ENCODE measurements at places on chromosomes 3 and 15.

GRCh38 chr15:87954793-87955192 lies 301.7 kb downstream of the NTRK3 start:
- DNase-seq, result no peak

GRCh38 chr3:71050538-71051258 lies 532.8 kb downstream of the FOXP1 start:
- DNase-seq, result no peak

DNA sequence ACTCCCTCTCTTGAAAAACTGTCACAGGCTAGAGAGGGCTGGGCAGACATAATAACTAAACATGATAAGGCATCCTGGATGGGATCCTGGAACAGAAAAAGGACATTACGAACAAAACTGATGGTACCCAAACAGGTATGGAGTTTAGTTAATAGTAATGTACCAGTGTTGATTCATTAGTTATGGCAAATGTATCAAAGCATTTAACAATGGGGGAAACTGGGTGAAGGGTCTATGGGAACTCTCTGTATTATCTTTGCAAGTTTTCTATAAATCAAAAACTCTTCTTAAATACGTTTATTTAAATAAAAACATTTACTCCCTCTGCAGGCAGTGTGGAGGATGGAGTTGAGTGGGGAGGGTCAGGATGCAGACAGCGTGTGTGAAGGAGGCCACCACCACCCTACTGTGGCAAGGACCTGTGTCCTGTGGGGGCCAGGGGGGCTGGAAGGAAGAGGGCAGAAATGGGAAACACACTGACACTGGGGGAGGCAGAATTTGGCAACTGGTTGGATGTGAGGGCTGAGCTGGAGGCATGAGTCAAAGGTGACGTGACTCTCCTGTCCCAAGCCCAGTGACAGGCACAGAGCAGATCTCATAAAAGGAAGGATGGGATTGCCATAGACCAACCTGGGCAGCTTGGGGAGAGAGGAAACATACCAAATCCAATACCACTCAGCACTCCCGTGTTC lies 59.6 kb upstream of the ITGA11 start:
- DNase-seq, result no peak

DNA sequence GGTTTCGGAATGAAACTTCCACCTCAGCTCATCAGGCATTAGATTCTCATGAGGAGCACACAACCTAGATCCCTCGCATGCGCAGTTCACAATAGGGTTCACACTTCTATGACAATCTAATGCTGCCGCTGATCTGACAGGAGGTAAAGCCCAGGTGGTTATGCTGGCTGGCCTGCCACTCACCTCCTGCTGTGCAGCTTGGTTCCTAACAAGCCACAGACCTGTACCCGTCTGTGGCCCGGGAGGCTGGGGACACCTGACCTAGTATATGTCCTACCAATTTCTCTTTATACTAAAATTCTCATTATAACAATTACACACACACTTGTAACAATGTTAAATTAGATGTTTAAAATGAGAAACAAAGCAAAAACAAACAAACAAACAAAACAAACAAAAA lies 172.2 kb downstream of the SLC9A9 start:
- DNase-seq, result no peak

- no peak for DNase-seq
Measured at GRCh38 chr15:91566141-91566540, 287.4 kb upstream of the SLCO3A1 start.

DNA sequence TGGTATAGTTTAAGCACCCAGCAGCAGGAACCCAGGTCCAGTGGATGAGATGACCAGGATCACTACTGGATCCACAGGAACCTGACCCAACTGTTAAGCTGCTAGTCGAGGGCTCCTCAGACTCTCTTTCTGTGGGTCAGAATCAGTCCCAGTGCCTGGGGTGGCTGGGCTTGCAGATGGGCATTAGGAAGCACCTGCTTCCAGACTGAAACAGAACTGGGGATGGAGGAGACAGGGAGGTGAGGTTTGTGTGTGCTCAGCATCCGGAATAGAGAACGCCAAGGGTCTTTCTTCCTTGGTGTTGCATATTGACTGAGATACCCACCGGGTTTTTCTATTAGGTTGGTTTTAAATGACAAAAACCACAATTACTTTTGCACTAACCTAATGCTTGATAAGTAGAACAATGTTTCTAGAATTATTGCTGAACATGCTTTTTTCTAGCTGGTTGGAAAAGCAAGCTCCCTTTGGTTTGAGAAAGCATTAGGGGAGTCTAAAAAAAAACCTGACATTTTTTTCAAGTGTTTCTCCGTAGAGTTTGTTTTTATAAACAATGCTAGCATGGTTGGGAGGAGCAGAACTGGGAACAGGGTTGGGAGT lies 779 bp downstream of the ST3GAL6 start:
- DNase-seq, result no peak

DNA sequence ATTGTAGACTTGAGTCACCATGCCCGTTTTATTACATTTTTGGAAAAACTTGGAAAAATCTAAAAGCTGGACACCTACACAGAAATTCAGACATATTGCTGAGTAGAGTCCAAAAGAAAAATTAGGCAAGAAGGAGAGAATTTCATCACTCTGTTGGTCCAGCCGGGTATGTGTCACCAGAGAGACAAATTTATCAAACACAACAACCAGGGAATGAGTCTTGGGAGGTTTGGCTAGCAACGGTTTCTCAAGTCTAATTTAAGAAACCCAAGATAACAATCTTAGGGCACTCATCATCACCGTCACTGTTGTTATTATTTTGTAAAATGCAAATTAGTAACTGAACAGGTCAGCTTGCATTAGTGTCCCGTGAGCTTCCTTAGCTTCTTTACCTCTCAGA lies 197.5 kb upstream of the C2CD4B start:
- DNase-seq, result no peak

GRCh38 chr3:4986175-4986781 lies 7.0 kb downstream of the BHLHE40 start:
- DNase-seq, result no peak

- DNase-seq, result no peak
Measured at GRCh38 chr15:81056304-81056703, 55.6 kb downstream of the TLNRD1 start.

DNA sequence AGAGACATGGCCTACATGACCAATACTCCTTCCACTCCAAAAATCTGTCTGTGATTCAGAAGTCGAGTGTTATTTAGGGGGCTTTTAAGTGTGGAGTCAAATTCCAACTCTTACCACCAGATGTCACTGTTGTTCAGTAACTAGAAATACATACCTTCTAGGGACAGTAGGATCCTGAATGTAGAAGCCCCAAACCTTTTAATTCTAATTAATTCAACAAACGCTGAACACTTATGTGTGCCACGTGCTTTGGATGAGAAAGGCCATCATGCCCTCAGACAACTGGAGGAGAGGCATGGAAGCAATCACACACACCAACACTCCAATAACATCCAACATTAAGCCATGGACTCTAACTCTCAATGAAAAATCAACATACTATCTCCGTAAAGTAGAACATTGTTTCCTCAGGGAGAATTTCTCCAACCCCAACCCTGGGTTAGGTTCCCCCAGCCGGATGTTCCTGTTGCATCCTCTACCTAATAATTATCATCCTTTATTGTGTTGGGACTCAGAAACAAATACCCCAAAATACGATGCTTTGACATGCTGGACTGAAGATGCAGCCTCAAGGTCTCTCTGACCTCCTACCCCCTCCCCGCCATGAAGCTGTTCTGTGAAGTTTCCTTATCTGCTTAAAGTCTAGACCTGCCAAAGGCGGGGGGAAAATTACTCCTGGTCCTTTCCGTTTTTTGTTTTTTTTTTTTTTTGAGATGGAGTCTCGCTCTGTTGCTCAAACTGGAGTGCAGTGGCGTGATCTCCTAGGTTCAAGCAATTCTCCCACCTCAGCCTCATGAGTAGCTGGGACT lies 8.0 kb upstream of the CCDC13 start:
- no peak for DNase-seq

DNA sequence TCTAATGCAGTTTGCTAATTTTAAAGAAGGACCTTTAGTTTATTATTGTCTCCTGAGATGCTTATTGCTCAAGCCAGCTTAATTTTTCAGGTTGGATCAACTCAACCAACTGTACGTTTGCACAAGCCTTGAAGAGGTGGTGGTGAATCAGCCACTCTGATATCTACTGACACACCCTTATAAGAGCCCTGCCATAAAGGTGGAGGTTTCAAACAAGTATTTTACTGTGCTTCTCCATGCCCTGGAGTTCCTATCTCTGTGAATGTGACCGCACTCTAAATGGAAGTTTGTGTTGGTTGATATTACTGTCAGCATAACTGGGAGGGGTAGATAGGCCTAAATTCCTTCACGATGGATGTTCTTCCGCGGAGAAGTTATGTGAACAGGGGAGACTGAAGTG lies 297.3 kb upstream of the UBE2E1 start:
- DNase-seq, result no peak

GRCh38 chr3:18153571-18154173 lies 271.5 kb downstream of the SATB1 start:
- DNase-seq, result no peak

GRCh38 chr15:27538325-27538724 lies 560.8 kb downstream of the OCA2 start:
- DNase-seq, result no peak

- DNase-seq, result no peak
Measured at GRCh38 chr15:27222479-27222878, 251.5 kb downstream of the GABRG3 start.

GRCh38 chr3:146594843-146595482 lies 10.2 kb downstream of the PLSCR5 start:
- no peak for DNase-seq
